ENCODE measurements at places on chromosomes 3 and 15.

DNA sequence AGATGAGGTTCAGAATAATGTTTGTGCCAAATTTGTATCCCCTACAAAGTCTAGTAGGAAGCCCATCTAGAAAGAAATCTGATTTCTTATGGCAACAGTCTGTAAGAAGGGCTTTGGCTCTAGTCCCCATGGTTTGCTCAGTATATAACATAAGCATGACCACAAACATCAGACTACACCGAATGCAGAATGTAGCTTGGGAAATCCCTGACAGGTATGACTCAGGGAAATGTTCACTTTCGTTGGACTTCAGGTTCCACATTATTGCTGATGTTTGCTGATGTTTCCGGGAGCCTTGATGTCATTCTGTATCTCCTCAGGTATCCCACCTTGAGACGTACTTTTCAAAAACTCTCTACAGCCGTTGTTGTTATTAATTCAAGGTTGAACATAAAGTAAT, 304.4 kb upstream of the TGFBR2 start:
- DNase-seq = peak; percentile 49

DNA sequence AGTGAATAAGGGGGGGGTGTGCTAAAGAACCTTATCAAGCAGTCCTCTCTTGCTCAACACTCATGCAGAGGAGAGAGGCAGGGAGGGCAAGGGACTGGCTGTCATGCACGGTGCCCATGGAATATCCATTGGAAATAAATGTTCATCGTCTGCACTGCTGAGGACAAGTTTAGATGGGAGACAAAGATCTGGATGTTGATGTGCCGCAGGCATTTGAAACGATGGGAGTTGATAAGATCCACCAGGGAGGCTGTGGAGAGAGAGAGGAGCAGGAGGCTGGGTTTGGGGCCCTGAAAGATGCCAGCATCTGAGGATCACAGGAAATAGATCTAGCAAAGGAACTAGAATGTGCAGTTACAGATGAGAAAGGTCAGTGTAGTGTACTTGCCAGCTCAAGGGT, 76.2 kb downstream of the CEP63 start:
- no peak for DNase-seq

DNA sequence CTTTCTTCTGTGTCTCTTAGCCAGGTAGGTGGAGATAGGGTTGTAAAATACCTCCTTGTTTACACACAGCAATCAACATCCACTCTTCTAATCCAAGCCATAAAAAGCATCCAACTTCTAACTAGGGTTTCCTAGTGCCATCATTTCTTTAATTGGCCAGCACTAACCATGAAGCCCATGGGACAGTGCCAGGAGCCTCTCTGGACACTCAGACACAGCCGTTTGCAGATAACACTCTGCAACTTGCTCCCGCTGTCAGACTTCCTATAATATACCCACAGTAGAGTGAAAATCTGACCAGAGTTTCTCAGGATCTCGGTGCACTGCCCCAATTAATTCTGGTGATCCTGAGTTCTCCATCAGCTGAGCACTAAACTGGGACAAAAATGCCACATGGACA, 53.4 kb downstream of the TAFA4 start:
- DNase-seq = no peak

DNA sequence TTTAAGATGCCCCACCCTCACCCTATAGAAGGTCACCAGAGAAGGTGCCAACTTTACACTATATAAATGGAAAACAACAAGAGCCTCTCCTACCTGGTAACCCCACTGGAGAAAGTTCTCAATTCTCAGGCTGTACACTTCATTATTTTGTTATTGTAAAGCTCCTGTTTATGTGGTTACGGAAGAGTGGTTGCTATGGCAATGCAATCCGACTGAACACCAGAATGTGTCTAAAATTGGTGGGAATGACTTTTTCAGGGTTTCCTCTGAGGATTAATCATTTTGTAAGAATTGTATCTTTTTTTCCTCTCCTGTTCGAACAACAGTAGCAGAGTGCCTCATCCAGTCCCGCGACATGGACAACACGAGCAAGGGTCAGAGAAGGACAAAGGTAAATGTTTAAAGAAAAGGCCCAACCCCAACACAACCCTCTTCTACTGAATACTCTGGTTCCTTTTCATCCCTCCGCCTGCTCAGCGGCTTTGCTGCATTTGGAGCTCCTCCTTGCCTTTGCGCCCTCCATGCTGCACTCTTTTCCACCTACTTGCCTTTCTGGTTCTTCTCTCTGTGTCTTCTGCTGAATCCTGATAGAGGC, 45.3 kb downstream of the DGKG start:
- no peak for DNase-seq

GRCh38 chr15:76342382-76343201, 6.0 kb downstream of the ISL2 start:
- no peak for DNase-seq

- no peak for DNase-seq
These were observed 17.8 kb downstream of the DIPK2A start for GRCh38 chr3:143989461-143989860.

DNA sequence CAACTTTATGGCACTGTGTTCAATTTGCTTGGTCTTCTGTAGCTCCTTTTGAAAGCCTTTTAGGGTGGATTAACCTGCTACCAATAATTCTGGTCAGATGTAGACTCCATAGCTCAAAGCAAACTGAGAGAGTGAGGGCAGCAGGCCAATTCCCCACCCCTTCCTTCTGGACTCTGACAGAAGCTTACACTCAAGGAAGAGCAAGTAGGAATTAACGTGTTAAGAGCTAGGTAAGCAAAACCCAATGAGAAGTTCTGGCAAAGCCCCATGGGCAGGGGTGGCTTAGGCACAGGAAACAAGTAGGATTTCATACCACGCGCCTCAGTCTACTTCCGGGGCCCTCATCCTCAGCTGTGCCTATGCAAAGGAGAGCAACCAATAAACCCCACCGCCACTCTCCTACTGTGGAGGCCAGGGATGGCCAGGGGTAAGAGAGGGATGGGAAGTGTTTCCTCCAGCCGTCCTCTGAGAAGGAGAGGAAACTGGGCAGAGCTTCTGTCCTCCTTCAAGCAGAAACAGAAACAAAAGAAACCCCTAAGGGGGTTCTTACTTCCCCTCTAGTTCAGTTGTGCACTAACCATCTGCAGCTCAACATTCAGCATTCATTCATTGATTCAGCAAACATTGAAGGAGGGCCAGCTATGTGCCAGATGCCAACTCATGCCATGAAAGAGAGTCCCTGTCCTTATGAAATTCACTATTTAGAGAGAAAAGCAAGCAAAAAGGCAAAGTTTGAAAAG, 12.6 kb downstream of the CCR5 start:
- no peak for DNase-seq

- peak; percentile 15 for DNase-seq
These were observed 241.4 kb downstream of the EDEM1 start for GRCh38 chr3:5428607-5429516.

- peak; percentile 24 for DNase-seq
These were observed 168.5 kb downstream of the SV2B start for GRCh38 chr15:91268510-91268909.

DNA sequence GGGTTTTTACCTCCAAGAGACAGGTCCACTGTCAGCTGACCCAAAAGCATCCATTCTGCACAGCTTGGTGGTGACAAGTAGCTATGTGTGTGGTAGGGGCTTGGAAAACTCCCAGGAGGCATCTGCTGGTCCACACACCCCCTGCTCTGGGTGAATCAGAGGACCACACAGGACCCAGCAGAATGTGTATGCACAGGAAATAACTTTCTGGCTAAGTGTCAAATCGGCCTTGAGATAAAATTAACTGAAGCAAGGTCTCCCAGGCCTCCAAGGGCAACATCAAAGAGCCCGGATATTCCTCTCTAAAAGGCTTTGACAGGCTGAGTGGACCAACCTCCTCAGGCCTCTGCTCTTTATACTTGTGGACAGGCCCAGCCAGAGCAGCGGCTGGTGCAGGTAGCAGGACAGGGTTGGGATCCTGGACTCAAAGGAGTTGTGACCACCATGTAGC, 66.5 kb downstream of the CTNNB1 start:
- no peak for DNase-seq

GRCh38 chr3:52366527-52366926, 50.4 kb downstream of the DNAH1 start:
- no peak for DNase-seq

- DNase-seq = no peak
These were observed 54.0 kb upstream of the UMPS start for GRCh38 chr3:124676236-124676635.

DNA sequence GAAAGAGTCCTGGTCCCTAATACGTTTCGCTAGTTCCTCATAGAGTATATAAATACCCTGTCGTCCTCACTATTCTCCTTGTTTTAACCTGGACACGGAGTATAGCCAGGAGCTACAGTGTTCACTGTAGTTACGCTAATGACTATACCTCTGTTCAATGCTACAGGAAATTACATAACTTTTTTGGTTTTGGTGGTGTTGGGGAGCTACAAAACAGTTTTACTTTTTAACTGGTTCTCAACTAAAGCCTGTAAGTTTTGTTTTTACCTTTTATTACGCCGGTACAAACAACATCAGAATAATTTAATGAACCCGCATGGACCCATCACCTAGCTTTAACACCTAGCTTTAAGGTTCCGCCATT, 1.5 kb downstream of the LMLN start:
- DNase-seq = peak; percentile 42

DNA sequence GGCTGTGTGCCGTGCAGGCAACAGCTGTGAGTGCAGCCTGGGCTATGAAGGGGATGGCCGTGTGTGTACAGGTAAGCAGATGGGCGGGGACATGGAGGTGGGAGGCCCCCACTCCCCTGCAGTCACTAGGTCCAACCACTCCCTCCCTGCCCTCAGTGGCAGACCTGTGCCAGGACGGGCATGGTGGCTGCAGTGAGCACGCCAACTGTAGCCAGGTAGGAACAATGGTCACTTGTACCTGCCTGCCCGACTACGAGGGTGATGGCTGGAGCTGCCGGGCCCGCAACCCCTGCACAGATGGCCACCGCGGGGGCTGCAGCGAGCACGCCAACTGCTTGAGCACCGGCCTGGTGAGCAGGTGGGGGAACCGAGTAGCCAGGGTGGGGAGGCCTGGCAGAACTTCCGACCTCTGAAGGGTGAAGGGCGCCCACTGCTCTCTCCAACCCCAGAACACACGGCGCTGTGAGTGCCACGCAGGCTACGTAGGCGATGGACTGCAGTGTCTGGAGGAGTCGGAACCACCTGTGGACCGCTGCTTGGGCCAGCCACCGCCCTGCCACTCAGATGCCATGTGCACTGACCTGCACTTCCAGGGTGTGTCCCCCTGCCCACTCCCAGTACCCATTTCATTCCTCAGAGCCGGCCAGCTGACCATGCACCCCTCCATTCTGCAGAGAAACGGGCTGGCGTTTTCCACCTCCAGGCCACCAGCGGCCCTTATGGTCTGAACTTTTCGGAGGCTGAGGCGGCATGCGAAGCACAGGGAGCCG, 11.6 kb downstream of the NT5DC2 start:
- no peak for DNase-seq

GRCh38 chr15:41895491-41895890, 1.6 kb upstream of the SPTBN5 start:
- no peak for DNase-seq

GRCh38 chr15:78915341-78916087, 29.3 kb downstream of the CTSH start:
- no peak for DNase-seq

GRCh38 chr3:81579744-81580143, 181.7 kb downstream of the GBE1 start:
- DNase-seq = no peak

DNA sequence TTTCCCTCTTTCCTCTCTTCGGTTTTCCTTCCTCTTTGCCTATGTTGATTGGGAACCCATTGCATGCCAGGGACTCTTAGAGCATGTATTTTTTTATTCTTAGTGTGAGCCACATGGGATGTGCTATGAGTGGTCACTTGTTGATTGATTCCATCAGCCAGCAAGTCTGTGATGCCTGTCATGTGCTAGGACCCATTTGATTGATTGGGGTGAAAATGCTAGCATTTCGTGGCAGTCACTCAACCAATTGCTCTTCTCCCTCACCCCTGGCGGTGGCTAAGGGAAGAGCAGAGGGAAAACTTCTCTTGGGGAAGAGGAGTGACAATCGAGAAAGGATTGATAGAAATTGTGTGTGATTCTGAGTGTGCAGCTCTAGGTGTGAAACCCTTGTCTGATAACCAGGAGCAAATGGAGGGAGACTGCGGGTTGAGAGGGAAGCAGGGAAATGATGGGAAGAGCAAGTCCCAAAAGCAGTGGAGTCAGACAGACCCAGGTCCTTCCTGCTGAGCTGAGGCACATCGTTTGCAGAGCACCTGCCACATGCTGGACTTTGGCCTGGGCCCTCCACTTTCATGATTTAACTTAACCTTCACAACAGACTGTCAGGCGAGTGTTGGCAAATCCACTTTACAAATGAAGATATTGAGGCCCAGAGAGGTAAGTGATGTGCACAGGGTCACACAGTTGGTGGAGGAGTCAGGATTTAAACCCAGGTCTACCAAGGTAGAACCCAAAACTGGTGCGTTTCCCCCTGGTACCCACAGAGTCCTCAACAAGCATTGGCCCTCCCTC, 40.0 kb downstream of the SLC6A11 start:
- no peak for DNase-seq

- no peak for DNase-seq
These were observed 169.3 kb downstream of the DPH6 start for GRCh38 chr15:35376707-35377106.

- DNase-seq = no peak
These were observed 90.6 kb downstream of the FGF12 start for GRCh38 chr3:192636517-192637444.

- no peak for DNase-seq
These were observed 556.3 kb upstream of the TBL1XR1 start for GRCh38 chr3:177753451-177754155.

GRCh38 chr15:41732483-41732882, 41.8 kb upstream of the MAPKBP1 start:
- no peak for DNase-seq

GRCh38 chr15:42908538-42908937, 12.0 kb downstream of the TTBK2 start:
- no peak for DNase-seq

- DNase-seq = no peak
These were observed 488.7 kb upstream of the AGTR1 start for GRCh38 chr3:148208975-148209374.

- DNase-seq = no peak
These were observed 1.2 kb upstream of the ADAMTSL3 start for GRCh38 chr15:83652626-83653204.

DNA sequence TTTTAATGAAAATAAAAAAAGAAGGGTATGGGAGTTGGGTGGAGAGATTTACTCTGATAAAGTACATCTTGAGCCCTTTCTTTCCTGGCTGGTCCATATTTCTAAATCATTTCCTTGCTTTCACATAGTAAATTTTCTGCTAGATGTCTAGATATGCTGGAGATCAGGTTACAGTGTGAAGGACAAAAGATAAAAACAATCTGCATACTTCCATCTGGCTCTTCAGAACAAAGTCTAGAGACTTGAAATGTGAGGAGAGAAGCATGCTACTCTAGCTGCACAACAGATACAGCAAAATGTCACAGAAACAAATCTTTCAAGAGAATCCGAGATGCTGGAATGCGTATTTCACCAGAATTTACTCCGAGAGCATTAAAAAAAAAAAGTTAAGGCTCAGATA, 42.2 kb downstream of the FOXP1 start:
- no peak for DNase-seq

GRCh38 chr3:104360038-104360437, 1006.7 kb upstream of the ALCAM start:
- DNase-seq = no peak

Data from activated CD4-positive, alpha-beta T cell treated with anti-CD3 and anti-CD28 coated beads, Interleukin-10, Interleukin-2, amounts not matched to agents 100 ng/mL and 50 ng/mL, durations not matched to agents 16 hours and 8 hours (primary cell).